Endothelial cell (in vitro differentiated cells): ENCODE measurements at places on chromosomes 6 and 20.

DNA sequence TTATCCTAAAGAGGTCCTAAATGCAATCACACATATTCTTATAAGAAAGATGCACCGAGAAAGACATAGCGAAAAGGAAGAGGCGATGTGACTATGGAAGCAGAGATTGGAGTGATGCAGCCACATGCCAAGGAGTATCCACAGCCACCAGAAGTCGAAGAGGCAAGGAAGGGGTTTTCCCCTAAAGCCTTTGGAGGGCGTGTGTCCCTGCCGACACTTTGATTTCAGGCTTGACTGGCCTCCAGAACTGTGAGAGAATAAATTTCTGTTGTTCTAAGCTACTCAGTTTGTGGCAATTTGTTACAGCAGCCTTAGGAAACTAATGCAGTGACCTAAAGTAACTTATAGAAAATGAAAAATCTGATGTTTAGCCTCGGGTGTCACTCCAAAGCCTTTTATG lies 179.5 kb upstream of the CITED2 start:
- no peak for DNase-seq

GRCh38 chr6:25343984-25344383 lies 64.8 kb downstream of the CARMIL1 start:
- DNase-seq: no peak

- no peak for DNase-seq
Measured at GRCh38 chr6:165585060-165585459, 78.0 kb downstream of the PDE10A start.

- DNase-seq: peak; percentile 65
Measured at GRCh38 chr6:130366107-130367005, 539 bp downstream of the TMEM200A start.

DNA sequence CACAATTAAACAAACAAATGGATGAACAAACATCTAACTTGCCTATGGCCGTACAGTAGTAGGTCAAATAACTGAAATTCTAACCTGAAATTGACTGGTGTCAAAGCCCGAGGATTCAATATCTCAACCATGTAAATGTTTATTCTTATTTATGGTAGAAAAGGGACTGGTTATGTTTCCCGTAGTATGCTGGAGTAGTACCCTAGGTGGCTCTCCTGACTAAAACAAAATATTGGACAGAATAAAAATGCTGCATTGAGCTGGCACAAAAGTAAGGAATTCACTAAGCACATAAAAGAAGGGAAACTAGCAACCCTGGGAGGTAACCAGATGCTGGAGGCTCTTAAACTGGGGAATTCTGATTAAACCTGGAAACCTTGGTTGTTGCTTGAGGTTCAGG lies 117.1 kb upstream of the PREP start:
- DNase-seq: no peak

DNA sequence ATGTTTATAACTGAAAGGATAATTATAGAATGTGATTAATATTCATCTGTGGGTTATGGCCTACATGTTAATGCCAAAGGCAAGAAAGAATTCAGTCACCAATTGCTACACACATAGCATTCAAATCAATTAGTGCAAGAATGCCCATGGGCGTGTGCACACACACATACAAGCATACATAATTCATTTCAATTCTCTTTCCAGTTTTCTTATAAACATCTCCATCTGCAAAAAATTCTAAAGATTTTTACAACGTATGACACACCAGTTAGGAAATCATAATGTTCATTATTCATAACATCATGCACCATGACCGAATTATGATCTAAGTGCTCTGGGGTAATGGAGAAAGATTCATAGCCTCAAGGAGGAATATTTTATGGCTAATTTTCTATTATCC lies 111.0 kb upstream of the ADTRP start:
- no peak for DNase-seq

GRCh38 chr6:90406957-90407356 lies 110.3 kb upstream of the BACH2 start:
- DNase-seq: no peak

DNA sequence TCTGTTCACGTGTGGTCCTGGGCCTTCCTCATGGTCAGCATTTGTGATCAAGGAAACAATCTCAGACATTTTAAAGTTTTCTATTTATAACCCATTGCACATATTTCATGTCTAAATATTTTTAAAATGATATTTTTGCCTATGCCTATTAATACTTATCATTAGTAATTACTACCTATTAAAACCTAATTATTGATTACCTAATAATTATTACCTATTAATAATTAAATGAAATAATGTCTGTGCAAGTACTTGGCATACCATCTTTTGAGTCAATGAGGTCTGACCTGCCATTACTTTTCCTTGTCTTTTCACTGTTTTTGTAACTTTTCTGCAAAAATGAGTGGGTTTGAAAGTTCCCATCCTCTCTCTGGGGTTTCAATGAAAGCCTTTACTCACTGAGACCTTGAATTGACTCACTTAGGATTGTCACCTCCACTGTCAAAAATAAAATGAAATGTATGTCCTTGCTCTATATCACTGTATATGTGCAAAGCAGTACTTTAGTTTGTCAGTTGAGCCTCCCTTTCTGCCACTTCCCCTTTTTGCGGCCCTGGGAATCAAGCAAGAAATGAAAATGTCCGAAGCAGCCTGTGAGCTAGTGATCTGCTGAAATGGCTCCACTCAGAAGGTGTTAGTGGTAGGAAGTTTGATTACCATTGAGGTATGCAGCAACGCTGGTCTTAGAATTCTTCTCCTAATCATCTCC lies 87.8 kb downstream of the L3MBTL3 start:
- DNase-seq: no peak

DNA sequence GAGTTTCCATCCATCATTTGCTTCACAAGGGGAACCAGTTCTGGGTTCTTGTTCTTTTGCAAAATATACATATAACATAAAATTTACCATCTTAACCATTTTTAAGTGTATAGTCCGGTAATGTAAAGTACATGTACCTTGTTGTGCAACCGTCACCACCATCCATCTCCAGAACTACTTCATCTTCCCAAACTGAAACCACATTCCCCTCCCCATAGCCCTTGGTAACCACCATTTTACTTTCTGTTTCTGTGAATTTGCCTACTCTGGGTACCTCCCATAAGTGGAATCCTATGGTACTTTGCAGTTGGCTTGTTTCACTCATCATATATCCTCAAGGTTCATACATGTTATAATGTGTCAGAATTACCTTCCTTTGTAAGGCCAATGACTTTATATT lies 70.3 kb upstream of the DSP start:
- DNase-seq: no peak

DNA sequence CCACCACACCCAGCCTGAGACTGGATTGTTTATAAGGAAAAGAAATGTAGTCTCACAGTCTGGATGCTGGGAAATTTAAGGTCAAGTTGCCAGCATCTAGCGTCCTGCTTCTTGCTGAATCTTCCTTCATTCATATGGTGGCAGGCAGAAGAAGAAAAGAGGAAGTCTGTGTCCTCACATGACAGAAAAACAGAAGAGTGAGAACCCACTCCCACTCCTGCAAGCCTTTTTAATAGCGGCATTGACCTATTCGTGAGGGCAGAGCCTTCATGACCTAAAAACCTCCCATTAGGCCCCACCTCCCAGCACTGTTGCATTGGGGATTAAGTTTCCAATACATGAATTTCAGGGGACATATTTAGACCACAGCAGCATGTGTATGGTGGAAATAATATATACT lies 160.8 kb upstream of the BMP2 start:
- DNase-seq: no peak

DNA sequence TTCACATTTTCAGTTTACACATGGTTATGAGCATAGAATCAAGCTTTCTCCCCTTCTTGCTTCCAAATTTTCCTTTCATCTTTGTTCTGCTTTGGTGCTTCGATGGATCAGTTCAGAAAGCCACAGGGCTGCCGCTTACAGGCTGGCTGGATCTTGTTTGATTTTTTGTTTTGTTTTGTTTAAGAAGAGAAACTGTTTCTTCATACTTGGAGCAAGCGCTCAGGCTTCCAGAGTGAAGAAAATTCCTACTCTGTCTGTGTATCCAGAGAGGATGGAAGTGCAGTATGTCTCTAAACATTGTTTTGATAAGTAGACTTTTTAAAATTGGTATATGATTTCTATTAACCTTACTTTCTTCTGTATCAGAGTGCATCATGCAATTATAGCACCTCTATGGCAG lies 66.9 kb downstream of the ARID1B start:
- no peak for DNase-seq

- no peak for DNase-seq
Measured at GRCh38 chr20:58911970-58912369, 59.5 kb downstream of the GNAS start.

DNA sequence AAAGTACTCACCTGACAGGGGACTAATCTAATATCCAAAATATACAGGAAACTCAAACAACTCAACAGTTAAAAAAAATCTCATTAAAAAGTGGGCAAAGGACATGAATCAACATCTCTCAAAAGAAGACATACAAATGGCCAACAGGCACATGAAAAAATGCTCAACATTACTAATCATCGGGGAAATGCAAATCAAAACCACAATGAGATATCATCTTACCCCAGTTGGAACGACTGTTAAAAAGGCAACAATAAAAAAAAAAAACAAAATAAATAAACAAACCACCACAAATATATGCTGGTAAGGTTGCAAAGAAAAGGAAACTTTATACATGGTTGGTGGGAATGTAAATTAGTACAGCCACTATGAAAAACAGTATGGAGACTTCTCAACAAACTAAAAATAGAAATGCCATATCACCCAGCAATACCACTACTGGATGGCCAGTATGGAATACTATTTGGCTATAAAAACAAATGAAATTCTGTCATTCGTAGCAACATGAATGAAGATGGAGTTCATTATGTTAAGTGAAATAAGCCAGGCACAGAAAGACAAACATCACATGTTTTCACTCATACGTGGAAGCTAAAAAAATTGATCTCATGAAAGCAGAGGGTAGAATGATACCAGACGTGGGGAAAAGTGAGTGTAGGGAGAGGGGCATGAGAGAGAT lies 6.6 kb downstream of the SIRPB2 start:
- DNase-seq: no peak

DNA sequence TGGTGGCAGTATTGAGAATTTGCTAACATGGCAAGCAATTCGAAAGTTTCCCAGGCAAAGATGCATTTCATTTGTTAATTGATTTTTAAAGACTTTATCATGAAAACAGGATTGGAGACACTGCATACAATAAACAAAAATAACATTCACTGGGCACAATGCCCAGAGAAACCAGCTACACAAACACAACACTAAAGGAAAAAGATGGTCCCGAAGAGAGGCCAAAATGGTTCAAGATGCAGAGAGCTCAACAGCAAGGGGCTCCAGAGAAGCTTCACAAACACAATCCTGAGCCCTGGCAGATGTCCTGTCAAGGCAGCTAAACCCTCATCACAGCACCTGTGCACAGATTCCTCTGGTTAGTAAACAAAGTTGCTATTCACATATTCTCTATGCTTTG lies 79.3 kb downstream of the INSM1 start:
- no peak for DNase-seq

GRCh38 chr20:43748274-43748673 lies 21.5 kb upstream of the GTSF1L start:
- no peak for DNase-seq

DNA sequence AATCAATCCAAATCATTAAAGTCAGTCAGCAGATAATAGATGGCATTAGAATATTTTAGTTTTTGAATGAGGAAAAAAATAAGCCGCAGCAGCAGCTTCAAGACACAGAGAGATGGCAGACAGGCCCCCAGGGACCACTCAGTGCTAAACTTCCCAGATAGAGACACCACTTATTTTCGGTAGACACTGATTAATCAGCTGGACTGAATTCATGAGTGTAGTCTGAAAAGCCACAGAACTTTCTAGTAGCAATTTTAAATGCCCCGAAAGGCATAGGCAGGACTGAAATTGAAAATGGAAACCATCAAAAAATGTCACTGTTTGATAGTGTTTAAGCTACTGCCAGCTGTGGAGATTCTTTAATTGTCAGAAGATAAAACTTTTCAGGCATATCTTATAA lies 3.1 kb upstream of the CLDN20 start:
- no peak for DNase-seq

GRCh38 chr20:18571578-18571977 lies 4.3 kb downstream of the SMIM26 start:
- DNase-seq: no peak

- DNase-seq: no peak
Measured at GRCh38 chr20:23928788-23929187, 49.2 kb upstream of the CST5 start.

- no peak for DNase-seq
Measured at GRCh38 chr6:43296780-43297497, 1.1 kb upstream of the SLC22A7 start.

- DNase-seq: no peak
Measured at GRCh38 chr6:128519931-128520435, 416 bp downstream of the PTPRK start.

- DNase-seq: no peak
Measured at GRCh38 chr20:57682184-57683101, 27.4 kb downstream of the PMEPA1 start.

DNA sequence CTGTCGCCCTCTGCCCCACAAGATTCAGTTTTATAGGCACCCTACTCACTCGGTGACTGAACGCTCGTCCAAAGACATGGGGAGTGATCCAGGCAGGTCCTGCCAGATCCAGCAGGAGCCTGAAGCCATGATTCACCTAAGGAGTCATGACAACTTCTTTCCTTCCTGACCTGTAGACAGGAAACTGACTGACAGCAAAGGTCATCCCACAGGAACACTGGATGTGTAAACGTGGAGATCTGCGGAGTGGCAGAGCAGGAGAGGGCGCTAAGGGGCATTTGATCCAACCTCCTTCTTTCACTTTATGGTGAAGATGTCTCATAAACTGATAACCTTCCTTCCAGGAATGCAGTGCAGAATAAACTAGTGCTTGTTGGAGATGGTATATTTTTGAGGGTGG lies 192.2 kb downstream of the GJA10 start:
- DNase-seq: no peak

- no peak for DNase-seq
Measured at GRCh38 chr6:73800997-73801396, 105.0 kb downstream of the CD109 start.

GRCh38 chr6:33547499-33547898 lies 32.6 kb downstream of the BAK1 start:
- no peak for DNase-seq

DNA sequence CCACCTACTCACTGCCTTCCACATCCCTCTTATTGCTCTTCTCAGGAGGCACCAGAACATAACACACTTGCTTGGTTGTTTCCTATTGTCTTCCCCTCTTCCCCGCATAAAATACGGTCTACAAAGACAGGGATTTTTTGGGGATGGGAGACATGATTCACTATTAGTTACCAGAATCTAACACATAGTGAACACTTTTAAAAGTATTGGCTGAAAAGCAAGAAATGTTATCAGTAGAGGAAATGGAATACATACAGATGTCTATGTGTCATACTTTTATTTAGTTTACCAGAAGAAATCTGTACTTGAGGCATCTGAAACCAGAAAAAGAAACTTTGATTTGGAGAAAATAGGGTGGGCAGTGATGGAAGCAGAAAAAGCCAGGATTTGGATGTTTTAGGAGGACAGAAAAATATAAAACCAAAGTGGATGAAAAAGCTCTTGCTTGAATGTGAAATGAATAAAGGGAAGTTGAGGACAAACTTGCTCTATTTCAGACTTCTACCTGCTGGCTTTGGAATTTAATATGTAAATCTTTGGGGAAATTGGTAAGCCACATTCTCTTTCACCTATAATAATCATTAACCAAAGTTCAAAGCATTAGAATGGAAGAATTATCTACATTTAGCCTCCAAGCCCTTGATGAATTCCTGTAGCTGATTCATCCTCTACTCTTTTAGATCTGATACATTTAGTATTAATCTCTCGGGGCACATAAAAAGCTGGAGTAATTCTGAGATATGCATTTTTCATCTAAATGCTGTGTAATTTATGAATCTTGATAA lies 82.6 kb downstream of the DOK5 start:
- no peak for DNase-seq
